ENCODE measurements at places on chromosomes 5 and 9.

- no peak for DNase-seq
Measured at GRCh38 chr5:171424726-171425125, 5.3 kb downstream of the FGF18 start.

DNA sequence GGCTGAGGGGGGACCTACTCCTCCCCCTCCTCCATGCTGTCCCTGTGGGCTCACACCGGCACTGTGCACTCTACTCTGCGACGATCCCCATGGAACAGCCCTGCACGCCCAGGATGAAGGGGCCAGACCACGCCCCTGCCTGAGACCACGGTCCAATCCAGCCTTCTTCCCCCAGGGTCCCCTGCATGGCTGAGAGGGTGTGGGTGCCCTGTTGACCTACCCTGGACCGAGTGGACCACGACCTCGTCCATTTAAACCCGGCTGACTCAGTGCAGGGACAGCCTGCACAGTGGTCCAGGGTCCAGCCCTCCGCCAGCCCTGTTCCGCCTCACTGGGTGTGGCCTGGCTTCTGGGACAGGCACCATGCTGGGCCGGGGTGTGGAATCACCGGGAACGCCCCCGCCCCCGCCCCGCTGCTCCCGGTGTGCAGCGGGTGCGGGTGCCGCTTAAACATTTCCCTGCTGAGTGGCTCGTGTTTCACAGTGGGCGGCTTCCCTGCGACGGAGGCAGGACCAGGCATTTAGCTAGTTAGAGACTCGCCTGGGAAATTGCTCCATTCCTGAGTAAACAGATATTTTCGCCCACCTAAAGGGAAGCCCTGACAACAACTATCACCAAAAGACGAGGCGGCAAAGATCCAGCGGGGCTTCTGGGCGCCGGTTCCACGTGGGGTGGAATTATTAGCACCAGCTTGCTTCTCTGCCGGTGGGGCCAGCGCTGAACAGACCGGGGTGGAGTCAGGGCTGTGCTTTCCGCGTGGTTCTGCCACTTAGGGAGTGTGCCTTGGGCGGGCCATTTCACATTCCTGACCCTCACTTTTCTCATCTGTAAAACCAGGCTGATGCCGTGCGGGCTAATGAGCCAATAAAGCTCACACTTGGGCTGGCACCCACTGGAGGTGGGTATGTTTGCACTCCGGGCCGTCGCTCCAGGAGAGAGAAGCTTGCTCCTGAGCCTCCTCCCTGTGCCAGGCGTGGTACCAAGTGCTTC is 22.6 kb downstream of the DBH start:
- DNase-seq = no peak

DNA sequence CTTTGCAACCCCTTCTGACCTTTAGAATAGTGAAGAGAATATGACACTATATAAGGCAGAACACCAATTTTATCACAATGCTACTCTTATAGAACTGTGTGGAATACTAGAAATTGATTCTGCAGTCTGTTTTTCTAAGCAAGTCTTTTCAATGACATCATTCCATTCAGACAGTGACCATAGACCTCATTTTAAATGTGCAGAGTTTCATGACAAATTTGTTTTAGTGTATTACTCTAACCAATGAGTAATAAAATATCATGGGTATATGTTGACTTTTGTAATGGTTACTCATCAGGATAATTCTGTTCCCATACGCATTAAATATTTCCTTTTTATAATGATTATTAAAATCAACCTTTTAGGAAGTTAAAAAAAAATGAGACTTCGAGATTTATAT is 219.9 kb downstream of the COX7C start:
- no peak for DNase-seq

DNA sequence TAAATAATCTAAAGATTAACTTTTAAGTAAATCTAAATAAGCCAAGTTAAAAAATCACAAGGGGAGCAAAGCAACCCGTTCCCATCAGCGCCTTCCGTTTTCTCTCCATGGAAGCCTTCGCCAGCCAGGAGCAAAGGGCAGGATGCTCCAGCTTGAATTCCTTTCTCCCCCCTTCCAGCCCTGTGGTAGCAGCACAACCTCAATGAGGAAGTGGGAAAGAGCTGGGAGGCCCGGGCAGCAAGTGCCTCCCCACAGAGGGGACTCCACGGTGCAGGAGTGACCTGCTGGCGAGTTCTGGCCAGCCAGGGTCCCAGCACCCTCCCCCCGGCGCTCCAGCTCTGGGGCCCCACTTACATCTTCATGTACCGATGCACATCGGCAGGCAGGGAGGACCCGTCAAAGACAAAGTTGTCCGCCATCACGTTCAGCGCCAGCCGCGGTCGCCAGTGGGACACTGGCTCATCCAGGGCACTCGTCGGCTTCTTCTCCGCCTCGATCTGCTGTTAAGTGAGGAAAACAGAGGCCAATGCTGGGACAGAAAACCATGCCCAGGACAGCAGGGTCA is 6.3 kb downstream of the CLPTM1L start:
- no peak for DNase-seq

GRCh38 chr5:98099448-98100105 is 673.9 kb upstream of the RGMB start:
- DNase-seq = no peak

DNA sequence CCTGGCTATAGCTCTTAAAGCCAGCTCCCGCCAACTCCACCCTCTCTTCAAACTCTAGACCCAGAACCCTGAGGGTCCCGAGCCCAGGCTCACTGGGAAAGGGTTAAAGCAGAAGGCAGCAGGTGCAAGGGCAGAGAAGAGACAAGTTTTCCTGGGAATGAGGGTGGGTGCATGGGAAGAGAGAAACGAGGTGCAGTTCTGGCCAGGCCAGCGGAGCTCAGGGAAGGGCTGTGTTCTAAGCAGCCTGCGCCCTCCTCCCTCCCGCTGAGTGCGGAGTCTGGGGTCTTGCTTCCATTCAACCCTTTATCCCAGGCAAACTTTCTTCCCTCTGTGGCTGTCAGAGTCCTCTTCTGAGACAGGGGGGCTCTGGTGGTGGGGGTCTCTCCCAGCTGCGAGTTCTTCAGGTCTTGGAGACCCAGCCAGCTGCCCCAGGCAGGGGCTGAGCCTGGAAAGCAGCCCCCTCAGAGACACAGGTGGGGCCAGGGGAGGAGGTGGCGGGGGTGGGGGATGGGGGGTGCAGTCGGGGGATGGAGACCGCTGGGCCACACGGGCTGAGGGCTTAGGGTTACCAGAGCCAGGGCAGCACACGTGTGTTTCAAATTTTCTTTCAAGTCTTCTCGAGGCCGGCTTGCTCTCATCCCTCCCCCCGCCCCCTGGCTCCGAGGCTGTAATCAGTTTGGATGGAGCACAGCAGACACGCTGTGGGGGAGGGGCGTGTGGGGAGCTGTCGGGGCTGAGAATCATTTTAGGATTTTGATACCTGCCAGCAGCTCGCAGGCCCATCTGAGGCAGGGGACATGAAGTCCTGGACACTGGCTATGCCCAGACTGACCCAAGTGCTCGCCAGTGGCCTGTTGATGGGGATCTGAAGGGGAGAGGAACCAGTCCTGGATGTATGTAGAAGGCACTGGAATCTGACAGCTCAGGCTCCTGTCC is 169.6 kb upstream of the SMIM23 start:
- no peak for DNase-seq

DNA sequence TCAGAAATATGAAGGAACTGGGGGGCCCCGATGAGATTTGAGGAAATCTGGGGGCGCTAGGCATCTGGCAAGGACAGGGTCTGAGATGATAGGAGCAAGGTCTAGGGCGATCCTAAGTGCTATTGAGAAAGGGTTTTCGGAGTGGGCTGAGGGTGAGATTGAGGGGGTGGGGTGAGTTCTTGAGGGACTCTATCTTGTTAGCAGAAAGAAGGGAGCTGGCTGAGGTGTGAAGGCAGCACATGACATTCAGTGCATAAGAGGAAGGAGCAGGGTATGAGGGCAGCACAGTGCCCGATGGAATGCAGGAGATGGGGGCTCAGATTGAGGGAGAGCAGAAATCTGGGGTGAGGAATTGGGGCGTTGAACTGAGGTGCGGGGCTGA is 640 bp downstream of the TRIM32 start:
- DNase-seq = no peak

DNA sequence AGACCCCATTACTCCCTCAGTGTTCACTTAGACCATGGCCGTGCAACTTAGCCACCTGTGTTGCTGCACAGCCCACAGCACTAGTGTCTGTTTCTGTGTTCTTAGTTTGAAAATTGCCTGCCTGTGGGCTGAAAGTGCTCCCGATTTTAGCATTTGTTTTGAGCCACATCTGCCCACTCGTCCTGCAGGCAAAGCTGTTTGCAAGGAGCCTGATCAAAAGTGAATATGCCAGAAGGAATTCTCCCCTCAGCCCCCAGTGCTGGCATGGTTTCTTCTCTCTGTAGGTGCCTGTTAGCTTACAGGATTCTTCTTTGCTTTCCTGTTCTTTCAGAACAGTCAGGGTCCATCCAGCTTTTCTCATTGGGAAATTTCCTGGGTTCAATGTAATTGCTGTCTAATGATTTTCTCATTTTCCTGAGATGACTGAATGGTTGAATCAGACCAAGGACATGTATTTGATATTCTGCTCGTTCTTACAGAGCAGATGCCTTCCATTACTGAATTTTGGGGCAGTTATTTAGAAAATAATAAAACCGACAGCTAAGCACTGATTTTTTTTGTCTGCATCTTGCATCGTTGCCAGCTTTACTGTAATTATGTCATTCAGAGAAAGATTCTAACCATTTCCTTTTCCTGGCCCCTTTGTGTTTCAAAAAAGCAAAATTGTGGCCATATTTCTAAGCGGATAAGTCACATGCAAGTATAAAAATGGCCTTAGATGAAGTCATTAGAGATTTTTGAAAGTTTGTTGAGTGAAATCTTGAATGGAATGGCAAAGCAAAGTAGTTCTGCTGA is 111.1 kb upstream of the CKMT2 start:
- no peak for DNase-seq

DNA sequence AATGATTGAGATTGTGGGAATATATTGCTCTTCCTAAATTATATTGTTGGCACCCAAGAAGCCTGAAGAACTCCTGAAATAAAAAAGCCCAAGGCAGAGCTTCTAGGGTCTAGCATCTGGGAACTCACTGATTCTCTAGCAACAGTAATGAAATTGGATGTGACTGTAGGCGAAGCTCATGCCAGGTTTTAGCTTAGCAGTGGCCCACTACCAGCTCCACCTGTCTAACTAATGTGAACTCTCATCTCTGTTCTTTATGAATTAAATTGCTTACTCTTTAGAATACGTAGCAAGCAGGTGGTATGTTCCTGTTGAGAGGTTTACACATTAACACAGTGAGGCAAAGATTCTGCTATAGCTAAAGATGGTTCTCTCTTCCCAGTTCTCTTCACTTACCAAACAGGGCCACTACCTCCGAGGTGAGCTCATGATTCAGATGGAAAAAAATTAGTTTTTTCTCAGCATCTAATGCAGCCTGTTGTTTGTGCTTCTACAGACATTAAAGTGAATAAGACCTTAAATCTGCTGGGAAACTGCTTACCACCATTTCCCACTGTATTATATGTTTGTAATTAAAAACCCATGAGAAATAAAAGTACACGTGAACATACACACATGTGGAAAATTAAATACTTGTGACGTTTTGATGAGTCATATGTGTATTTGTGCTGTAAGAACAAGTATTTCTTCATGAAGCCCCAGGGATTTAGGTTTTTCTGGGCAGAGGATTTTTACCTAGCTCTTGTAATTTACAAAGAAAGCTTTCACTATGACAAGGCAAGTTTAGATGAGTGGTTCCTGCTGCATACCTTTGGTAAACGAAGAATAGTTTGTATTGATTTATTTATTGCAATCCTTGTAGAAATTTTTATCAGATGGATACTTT is 360.1 kb downstream of the KDM4C start:
- DNase-seq = no peak

DNA sequence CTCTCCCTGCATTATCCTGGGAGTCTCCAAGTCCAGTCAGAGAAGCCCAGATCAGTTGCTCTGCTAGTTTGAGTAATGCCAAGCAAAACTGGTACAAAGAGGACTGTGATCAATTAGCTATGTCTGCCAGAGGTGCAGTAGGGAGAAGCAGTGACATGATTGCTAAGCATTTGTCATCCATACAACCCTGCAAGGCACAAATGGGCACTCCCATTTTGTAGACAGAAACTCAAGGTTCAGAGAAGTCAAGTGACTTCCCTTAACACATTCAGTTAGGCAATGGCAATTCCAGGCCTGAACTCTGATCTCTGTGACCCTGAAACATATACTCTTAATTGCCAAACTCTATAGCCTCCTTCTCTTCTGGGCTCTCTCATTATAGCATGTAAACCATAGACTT is 34.0 kb downstream of the NDST1 start:
- no peak for DNase-seq

- DNase-seq = no peak
Measured at GRCh38 chr5:127411381-127411780, 106.1 kb upstream of the PRRC1 start.

- no peak for DNase-seq
Measured at GRCh38 chr5:35921930-35922329, 16.5 kb downstream of the CAPSL start.

- DNase-seq = no peak
Measured at GRCh38 chr9:91100878-91101450, 260.8 kb downstream of the AUH start.

- no peak for DNase-seq
Measured at GRCh38 chr5:107395632-107396350, 274.9 kb downstream of the EFNA5 start.

DNA sequence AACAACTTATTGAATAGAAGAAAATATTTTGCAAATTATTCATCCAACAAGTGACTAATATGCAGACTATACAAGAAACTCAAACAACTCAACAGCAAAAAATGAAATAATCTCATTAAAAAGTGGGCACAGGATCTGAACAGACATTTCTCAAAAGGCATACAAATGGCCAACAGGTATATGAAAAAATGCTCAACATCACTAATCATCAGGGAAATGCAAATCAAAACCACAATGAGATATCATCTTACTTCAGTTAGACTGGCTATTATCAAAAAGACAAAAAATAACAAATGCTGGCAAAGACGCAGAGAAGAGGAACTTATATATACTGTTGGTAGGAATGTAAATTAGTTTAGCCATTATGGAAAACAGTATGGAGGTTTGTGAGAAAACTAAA is 1.8 kb upstream of the AMACR start:
- no peak for DNase-seq

DNA sequence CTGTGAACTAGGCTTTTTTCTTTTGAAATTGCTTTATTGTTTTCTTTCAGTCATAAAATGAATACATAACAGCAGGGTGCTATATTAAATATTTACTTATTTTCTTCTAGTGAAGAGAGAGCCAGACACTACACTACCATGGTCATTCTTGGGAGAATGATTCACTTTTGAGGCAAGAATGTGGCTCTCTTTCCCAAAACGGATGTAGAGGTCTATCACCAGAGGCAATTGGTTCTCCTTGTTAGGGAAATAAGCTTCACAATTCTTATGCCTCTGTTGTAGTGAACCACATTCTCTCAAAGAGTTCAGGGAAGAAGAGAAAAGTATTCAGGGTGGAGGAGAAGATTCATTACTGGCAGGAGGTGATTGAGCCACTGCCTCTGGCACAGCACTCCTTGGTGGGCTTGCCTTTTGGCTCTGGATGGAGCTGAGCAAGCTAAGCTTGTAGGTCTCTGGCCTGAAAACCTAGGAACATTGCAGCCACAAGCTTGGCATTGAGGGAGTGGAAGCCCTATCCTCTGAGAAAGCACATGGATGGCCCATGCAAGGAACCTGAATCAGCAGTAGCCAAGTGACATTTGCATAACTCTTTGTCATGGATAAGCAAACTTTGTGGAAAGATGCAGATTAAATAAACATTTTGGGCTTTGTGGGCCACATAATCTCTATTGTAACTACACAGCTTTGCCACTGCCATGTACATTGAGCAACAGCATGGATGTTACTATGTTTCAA is 179.0 kb upstream of the TNC start:
- DNase-seq = no peak
